Hypothalamus (tissue), 51 donors: ENCODE measurements at places on chromosomes 11 and 22.

DNA sequence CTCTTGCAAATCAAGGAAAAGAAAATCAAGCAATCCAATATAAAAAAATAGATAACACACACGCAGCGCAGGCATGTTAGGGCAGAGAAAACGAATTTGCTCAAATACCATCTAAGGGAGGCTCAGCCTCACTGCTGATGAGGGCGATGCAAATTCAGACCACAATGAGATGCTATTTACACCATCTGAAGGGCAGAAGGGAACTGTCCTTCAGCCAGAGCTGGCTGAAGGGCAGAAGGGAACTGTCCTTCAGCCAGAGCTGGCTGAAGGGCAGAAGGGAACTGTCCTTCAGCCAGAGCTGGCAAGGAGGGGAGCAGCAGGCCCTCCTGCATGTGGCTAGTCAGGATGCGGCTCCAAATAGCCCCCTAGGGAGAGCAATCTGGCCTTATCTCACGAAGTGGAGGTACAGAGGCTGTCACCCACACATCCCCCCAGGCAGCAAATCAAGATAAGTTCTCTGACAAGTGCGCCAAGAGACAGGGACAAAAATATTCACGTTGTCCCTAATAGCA is 7.6 kb upstream of the SLC39A13 start:
- DNase-seq, result no peak

GRCh38 chr11:133360860-133361688 is 171.2 kb downstream of the OPCML start:
- no peak for DNase-seq

DNA sequence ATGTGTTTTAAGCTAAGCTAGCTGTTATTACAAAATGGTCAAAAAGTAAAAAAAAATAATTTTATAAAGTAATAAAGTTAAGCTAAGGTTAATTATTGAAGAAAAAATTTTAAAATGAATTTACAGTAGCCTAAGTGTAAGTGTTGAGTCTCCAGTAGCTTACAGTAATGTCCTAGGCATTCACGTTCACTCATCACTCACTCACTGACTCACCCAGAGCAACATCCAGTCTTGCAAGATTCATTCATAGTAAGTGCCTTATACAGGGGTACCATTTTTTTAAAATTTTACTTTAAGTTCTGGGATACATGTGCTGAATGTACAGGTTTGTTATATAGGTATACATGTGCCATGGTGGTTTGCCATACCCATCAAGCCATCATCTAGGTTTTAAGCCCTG is 11.6 kb upstream of the OOSP4B start:
- no peak for DNase-seq

DNA sequence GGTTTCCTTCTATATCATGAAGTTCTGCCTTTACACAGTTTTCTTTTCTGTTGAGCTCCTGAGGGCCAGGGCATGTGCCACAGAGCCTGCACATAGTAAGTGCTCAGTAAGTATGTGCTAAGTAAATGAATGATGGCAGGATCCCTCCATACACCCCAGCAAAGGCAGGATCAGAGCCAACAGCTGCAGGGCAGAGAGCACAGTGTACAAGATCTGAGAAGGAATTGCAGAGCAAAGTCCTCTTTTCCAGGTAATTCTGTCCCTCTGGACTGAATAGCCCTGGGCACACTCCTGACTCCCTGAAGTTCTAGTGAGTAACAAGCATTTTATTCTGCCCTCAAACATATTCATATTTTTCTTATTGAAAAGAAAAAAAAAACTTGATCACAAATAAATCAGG is 117.7 kb downstream of the GALNT18 start:
- no peak for DNase-seq

DNA sequence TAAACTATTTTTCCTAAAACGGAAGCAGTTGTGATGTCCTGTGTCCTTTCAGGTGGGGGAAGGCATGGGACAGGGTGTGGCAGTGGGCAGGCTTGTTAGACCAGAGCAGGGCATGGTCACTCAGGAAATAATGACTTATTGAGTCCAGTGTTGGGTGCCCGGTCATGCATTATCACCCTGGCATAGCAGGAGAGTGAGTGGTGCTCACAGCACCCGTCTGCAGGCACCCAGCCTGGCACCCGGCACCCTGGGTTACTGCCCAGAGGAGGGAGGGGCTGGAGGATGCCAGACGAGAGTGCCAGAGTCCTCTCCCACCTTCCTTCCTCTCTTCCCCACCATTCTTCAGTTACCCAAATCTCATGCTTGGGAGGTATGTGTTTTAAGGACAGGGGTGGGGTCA is 59.1 kb downstream of the ST3GAL4 start:
- DNase-seq, result peak; percentile 14

DNA sequence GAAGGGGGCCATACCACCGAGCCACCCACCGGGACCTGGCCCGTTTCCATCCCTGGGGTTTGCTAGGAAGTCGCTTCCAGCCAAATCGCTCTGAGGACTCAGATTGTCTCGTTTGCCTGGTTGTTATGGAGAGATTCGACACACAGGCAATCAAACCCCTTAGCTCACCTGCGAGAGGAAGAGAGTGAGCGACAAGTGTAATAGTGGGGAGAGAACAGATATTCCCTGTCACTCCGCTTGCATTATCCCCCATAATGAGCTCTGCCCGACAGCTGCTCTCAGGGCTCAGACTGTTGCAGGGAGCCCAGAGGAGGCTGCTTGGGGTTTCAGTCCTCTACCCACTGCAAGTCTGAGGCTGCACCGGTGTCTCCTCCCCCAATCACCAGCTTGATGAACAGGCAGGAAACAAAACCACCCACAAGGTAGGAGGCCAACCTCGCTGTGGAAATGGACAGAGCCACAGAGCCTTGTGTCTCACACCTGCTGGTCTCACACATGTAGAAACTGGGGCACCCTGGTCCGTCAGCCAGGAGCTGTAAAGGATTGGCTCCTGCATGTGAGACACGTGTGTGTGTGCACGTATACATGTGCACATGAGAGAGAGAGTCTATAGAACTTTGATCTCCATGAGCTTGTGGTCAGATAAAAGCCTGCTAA is 351.1 kb downstream of the BUD13 start:
- no peak for DNase-seq

DNA sequence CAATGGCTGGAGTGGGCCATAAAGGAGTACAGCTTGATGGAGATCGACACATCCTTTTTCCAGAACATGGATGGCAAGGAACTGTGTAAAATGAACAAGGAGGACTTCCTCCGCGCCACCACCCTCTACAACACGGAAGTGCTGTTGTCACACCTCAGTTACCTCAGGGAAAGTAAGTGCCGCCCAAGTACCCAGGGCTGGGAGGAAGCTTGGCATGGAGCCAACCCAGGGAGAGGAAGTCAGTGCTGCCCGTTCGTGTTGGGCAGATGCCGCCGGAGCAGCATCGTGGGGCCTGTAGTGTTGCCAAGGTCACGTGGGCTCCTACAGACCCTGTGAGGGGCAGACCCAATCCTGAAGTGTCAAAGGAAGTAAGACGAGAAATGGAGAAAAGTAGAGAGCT is 78.9 kb downstream of the FLI1 start:
- no peak for DNase-seq

GRCh38 chr11:36053281-36053680 is 109.4 kb downstream of the LDLRAD3 start:
- no peak for DNase-seq

DNA sequence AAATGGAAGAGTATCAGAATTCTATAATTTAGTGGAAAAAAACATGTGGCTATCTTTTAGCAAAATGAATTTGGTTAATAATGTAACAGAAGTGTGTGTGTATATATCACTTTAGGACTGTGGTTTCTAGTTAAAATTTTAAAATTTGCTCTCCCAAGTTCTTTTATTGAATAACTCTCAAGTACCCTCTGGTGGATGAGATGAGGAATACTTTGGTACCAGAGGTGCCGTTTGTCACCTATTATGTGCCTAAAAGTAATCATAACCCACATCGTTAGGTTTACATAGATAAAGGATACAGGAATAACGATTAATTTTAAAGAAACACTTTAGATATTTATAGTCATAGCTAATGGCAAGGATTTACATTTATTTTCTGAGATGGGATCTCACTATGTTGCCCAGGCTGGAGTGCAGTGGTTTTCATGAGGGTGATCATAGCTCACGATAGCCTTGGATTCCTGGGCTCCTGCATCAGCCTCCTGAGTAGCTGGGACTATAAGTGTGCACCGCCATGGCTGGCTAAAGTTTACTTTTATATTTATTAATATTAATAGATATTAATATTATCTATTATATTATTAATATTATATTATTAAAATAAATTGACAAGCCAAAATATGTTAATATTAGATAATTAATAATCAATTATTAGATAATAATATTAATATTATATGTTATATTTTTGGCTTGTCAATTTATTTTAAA is 66.7 kb upstream of the CAPRIN1 start:
- no peak for DNase-seq

GRCh38 chr11:78100261-78100660 is 20.6 kb upstream of the NDUFC2 start:
- no peak for DNase-seq

DNA sequence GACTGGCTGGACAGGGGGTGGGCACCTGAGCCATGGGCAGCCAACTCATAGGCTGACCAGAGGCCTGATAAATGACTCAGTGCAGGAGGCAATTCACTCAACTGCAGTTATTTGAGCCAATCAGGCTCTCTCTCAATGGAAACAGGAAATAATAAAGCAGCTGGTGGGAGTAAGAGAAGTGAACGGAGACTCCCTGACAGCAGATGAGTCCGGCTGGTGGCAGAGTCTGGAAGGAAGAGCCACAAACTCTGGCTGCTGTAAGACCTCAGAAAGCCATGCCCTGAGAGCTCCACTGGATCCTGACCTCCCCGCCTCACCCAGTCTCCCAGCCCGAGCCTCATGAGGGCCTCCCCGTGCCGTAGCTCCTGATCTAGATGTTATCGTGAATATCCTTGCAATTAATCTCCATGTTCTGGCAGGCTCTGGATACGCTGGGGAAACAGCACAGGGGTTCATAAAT is 69.8 kb downstream of the TRIM29 start:
- no peak for DNase-seq
